Erythroblast (primary cell): ENCODE measurements at places on chromosomes 1 and 21.
A peak's percentile ranks its signal among the peaks of the same experiment; 100 is the strongest.

DNA sequence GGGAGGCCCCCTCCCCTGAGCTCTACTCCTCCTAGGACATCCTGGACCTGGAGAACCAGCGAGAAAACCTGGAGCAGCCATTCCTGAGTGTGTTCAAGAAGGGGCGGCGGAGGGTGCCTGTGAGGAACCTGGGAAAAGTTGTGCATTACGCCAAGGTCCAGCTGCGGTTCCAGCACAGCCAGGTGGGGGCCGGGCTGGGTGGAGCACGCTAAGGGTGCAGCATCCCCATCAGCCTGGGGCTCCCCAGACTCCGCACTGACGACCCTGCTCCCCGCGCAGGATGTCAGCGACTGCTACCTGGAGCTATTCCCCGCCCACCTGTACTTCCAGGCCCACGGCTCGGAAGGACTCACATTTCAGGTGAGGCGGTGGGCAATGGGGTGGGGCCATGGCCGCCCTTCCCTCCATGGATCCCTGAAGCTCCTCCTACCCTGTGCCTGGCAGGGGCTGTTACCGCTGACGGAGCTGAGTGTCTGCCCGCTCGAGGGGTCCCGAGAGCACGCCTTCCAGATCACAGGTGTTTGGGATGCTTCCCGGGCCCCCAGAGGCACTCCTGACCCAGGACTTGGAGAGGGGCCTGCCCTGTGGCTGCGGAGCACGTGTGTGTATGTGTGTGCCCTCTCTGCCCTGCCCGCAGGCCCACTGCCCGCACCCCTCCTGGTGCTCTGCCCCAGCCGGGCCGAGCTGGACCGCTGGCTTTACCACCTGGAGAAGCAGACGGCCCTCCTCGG lies 4.1 kb downstream of the PLEKHN1 start:
- no peak for DNase-seq

DNA sequence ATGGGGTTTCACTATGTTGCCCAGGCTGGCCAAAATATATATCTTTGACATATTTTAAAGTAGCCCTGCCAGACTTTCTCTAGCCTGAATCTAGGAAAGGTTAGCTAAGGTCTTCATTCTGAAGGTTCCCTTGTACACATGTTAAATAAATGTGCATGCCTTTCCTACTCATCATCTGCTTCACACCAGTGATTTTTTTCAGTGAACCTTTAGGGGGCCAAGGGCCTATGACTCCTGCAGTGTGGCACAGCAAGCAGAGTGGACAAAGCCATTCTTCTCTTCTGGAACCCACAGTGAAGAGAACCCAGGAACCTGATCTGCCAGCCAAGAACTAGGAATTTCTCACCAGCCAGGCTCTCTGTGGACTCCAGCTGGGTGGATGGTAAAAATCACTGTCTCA lies 22.9 kb downstream of the CBR1 start:
- DNase-seq, result no peak

- peak; percentile 61 for DNase-seq
Measured at GRCh38 chr1:31422505-31423319, 9.7 kb downstream of the SERINC2 start.

DNA sequence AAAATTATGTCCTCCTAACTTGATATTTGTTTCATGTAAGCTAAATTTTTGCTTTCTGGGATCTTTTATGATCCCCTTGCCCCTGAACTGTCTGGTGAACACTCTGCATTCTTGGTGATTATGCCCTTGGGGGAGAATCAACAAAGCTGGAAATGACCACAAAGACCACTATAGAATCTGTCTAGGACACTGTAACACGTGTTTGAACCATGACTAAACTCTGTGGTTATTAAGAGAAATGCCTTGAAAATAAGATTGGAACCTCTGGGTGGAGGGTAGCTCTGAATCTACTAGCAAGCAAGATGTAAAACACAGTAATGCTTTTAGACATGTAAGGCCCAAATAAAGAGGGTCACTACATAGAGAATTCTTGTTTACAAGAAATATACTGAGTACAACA lies 237.5 kb downstream of the HMCN1 start:
- DNase-seq, result no peak

DNA sequence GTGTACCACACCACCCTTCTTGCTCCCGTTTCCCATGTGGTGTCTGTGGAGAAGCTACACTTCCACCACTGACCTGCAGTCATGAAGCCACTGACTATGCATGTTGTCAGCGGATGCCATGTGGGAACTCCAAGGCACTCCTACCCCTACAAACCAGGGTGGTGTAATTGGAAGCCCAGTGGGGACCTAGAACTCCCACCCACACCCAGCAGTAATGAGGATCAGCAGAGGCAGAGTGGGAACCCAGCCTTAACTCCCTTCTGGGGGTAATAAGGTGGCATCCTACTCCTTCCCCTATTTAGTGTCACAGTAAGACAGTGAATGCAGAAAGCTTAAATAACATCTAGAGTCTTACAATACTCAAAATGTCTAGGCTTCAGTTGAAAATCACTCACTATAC lies 78.4 kb downstream of the SPATA46 start:
- no peak for DNase-seq

DNA sequence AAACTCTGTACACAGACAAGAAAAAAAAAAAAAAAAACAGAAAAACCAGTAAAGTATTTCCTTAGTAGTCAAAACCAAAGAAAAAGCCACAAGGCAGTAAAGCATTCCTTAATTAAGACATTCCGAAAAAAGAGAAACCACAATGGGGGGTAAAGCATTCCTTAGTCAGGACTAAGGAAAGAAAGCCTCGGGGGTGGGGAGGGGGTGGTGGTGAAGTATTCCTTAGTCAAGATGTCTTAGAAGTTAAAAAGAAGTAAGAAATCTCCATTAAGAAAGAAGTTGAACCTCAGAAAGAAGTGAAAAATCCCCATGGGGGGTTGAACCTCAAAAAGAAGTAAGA lies 28.2 kb upstream of the FMO1 start:
- no peak for DNase-seq

- DNase-seq, result no peak
Measured at GRCh38 chr21:27526451-27526850, 559.6 kb upstream of the ADAMTS5 start.

- no peak for DNase-seq
Measured at GRCh38 chr1:46580140-46580903, 23.7 kb downstream of the MKNK1 start.

DNA sequence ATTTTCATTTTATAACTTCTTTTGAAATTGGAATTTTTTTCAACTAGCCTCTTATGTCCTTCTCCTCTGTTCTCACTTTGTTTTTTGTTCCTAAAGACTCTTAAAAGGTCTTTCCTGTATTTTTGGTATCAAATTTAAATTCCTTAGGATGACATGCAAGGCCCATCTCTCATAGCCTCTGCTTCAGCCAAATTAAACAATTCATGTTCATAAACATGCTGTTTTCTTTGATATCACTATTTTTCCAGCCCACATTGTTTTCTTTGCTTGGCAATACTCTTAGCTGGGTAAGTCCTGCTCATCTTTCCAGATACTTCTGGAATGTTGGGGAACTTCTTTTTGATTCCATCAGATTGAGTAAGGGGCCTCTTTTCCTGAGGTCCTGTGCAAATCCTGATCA lies 55.8 kb upstream of the GPR88 start:
- no peak for DNase-seq

DNA sequence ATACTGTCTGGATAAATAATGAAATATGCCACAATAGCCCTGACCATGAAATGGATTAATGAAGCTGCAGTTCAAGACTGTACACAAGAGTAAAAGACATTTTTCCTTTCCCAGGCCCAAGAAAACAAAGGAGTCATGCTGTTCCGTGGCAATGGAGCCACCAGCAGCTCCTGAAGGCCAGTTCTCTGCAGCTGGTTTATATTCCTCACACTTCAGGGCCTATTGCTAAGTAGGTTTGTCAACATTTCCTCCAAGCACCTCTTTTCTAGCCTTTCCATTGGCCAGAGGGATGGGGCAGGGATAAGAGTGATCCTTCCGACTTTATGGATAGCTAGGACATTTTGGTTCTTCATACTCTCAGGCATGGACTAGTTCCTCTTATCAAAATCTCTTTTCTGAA lies 24.2 kb upstream of the RGL1 start:
- DNase-seq, result no peak

- DNase-seq, result no peak
Measured at GRCh38 chr1:154222918-154223317, 2.2 kb downstream of the UBAP2L start.

- no peak for DNase-seq
Measured at GRCh38 chr1:182169203-182169602, 107.7 kb upstream of the ZNF648 start.

GRCh38 chr21:38824124-38824822 lies 18.5 kb downstream of the ETS2 start:
- no peak for DNase-seq

- DNase-seq, result peak; percentile 9
Measured at GRCh38 chr1:234437423-234438171, 41.4 kb downstream of the TARBP1 start.

GRCh38 chr1:58390091-58390490 lies 156.4 kb downstream of the OMA1 start:
- DNase-seq, result no peak

- DNase-seq, result no peak
Measured at GRCh38 chr1:116852910-116853309, 56.8 kb upstream of the PTGFRN start.

DNA sequence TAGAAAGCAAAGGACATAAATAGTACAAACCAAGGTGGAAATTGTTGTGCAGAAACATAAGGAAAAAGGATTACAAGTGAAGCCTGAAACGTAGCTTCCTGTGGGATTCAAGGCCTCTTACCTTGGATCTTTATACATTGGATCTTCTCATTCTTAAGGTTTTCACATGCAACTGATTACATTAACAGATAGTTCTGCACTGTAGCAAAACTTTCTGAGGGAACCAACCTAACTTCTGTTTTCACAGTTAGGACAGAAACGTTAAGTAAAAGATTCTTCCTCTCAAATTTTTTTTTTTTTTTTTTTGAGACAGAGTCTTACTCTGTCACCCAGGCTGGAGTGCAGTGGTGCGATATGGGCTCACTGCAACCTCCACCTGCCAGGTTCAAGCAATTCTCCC lies 7.8 kb upstream of the TM2D1 start:
- DNase-seq, result no peak

DNA sequence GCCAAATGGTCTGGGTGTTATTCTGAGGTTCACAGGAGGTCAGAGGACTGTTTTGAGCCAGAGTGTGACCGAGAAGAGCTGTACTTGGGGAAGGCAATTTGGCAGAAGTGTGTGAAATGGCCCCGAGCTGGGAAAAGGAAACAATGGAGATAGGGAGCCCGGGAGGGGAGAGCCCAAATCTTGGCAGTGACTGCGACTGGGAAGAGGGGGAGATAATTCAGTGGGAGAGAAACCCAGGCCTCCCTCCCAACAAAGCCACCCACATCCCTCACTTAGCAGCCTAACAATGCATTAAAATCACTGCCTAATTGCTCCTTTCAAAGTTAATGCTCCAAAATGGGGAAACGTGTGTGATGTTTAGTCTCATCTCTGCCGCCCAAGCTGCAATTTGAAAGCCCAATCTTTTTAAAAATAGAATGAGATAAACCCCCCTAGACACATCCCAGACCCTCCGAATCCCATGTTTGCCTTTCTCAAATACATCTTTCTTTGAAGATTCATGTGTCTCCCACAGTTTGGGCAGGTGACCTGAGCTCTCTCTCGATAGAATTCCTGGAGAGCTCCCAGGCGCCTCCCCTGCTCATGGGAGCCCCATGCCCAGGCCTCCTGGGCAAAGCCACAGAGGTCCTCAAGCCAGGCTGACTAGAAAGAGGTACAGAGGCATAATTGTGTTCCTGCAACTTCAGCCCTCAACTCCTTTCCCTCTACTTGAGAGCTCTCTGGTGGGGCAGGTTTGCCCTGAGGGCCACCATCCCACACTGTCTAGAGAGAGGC lies 17.3 kb downstream of the LRRC52 start:
- no peak for DNase-seq

DNA sequence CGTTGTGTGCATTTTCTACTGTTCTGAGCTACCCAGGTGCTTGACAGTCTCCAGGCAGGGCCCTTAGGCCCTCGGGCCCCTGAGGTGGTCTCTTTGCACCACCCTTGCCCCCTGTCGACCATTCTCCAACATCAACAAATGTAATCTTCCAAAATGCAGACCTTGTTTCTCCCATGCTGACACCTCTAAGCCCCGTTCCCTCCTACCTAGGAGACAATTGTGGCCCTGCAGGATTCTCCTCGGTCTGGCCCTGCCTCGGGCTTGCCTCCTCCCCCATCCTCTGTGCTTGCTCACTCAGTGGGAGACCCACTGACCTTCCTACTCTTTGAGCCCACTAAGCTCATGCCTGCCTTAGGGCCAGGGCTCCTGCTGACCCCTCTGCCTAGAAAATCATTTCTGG lies 104.2 kb upstream of the TARDBP start:
- no peak for DNase-seq

GRCh38 chr1:110702260-110702659 lies 27.5 kb upstream of the KCNA3 start:
- no peak for DNase-seq

- no peak for DNase-seq
Measured at GRCh38 chr1:238960071-238960470, 426.3 kb upstream of the CHRM3 start.

- peak; percentile 87 for DNase-seq
Measured at GRCh38 chr1:39408641-39409054, 82.8 kb upstream of the BMP8A start.

DNA sequence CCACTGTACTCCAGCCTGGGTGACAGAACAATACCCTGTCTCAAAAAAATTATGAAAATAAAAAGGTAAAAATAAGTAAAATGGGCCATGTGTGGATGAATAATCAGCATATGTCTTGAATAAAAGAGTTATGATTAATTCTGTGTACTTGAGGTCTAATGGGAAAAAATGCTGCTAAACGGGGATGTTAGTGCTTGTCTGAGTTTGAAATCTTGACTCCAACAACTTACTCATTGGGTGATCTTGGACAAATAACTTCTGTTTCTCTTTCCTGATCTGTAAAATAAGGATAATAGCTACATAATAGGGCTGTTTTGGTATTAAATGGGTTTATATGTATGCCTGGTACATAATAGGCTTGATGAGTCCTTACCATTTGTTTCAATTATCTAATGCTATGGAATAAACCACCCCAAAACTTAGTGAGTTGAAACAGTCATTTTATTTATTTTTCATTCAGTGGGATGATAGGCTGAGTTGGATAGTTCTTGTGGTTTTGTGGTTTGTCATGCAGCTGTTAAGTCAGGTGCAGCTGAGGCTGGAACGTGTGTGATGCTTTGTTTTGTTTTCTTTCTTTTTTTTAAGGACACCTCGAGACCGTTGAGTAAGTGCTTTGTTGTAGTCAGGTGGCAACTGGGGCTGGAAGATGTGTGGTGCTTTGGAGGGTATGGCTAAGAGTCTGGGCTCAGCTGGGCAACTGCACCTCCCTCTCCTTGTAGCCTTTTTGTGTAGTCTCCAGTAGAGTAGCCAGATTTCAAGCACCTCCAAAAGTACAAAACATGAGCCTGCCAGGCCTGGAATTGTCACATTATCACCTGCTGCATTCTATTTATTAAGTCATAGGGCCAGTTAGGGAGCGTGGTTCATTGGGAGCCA lies 4.9 kb downstream of the MDM4 start:
- DNase-seq, result peak; percentile 53

- DNase-seq, result peak; percentile 60
Measured at GRCh38 chr21:38220270-38220737, 36.5 kb upstream of the KCNJ15 start.

DNA sequence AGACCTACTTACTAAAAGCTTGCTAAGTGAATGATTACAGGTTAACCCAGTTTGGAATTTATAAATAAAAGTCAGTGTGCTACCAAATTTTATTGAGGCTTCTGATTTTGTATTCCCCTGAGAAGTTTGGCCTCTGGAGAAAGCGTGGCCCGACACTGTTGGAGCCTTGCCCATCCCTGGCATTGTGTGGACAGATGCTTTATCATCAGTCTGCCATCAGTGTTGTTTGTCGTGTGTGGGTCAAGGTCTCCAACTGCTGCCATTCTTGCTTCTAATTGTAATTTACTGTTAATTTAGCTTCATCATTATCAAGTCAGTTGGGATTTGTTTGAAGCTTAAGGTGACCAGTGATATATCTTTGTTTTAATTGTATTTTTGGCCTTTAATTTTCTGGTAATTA lies 62.0 kb upstream of the LPGAT1 start:
- no peak for DNase-seq
